A549 treated with AZD2906 at 1 μM for 4 hours (cell line): ENCODE measurements at places on chromosomes 13 and 19. TPM values are rescaled to one million over a fixed set of nuclear protein-coding genes. Genes with fewer than 3 reads are reported as not detected.

The TNFSF13B gene
- total RNA-seq = 0.05 to 0.41 TPM (median 0.17 TPM) in 5 replicates

The TNFSF9 gene
- total RNA-seq = 2.4 to 4.6 TPM (median 3.7 TPM) in 5 replicates

The ELSPBP1 gene
- not detected in 5 replicates for total RNA-seq

The LRRC25 gene
- 0.06 TPM in 1 of 5 replicates, not detected in the others for total RNA-seq

The ZNF560 gene
- not detected in 5 replicates for total RNA-seq

The GARIN5A gene
- 1.4 to 2.3 TPM (median 2.0 TPM) in 5 replicates for total RNA-seq
